ENCODE measurements at places on chromosomes 3 and 15.

GRCh38 chr3:132978464-132978863 lies 59.7 kb upstream of the TMEM108 start:
- no peak for DNase-seq

DNA sequence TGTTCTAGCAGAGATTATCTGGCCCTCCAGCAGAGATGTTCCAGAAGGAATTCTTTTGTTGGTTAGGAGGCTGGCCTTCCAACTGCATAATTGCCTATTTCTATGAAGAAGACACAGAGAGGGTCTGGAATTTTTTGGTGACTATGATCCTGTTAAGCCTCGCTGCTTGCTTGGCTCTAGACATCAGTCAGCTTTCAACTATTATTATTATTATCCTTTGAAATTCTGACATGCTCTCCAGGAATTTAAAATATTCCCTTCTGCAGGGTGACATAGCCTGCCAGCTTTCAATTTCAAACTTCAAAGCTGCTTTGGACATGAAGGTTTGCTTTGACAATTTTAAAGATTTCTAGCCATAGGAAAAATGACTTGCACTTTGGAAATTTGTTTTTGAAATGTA lies 26.3 kb upstream of the ZNF148 start:
- no peak for DNase-seq

- DNase-seq = no peak
These were observed 31.4 kb upstream of the CD47 start for GRCh38 chr3:108122276-108122675.

- no peak for DNase-seq
These were observed 6.1 kb downstream of the RASGRP1 start for GRCh38 chr15:38558372-38559059.

- no peak for DNase-seq
These were observed 104.7 kb upstream of the PFN2 start for GRCh38 chr3:150075417-150075865.

GRCh38 chr3:43707998-43708397 lies 17.3 kb downstream of the ABHD5 start:
- DNase-seq = no peak

- no peak for DNase-seq
These were observed 63.3 kb upstream of the GATM start for GRCh38 chr15:45441686-45442085.

GRCh38 chr3:161644891-161645635 lies 148.5 kb downstream of the OTOL1 start:
- peak; percentile 67 for DNase-seq

- no peak for DNase-seq
These were observed 116.6 kb downstream of the ST8SIA2 start for GRCh38 chr15:92510163-92510882.

GRCh38 chr15:40548610-40549009 lies 16.2 kb downstream of the CCDC32 start:
- DNase-seq = no peak

DNA sequence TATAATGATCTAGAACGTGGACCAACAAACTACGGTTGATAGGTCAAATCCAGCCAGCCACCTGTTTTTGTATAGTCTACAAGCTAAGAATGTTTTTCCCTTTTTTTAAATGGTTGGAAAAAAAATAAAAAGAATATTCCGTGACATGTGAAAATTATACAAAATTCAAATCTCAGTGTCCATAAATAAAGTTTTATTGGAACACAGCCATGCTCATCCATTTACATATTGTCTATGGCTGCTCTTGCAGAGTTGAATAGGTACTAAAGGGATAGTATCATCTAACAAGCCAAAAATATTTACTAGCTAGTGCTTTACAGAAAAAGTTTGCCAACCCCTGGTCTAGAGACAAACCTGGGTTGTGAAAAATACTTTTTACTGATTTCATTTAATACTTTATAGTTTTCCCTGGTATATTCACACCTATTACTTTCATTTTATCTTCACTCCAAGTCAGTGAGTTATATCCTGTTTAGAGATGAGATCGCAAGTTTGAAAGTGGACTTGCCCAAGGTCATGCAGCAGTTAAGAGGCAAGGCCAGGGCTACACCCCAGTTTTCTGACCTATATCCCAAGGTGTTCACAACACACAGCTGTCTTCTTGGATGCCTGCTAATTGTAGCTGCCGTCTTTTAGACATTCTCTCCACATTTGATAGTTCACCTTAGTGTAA lies 58.4 kb downstream of the IGF2BP2 start:
- DNase-seq = no peak

GRCh38 chr3:123431658-123432324 lies 17.1 kb downstream of the ADCY5 start:
- DNase-seq = no peak

All from right hindlimb (tissue), 1 donor.